SIG-M5 (cell line): ENCODE measurements at places on chromosomes 7 and 10.

DNA sequence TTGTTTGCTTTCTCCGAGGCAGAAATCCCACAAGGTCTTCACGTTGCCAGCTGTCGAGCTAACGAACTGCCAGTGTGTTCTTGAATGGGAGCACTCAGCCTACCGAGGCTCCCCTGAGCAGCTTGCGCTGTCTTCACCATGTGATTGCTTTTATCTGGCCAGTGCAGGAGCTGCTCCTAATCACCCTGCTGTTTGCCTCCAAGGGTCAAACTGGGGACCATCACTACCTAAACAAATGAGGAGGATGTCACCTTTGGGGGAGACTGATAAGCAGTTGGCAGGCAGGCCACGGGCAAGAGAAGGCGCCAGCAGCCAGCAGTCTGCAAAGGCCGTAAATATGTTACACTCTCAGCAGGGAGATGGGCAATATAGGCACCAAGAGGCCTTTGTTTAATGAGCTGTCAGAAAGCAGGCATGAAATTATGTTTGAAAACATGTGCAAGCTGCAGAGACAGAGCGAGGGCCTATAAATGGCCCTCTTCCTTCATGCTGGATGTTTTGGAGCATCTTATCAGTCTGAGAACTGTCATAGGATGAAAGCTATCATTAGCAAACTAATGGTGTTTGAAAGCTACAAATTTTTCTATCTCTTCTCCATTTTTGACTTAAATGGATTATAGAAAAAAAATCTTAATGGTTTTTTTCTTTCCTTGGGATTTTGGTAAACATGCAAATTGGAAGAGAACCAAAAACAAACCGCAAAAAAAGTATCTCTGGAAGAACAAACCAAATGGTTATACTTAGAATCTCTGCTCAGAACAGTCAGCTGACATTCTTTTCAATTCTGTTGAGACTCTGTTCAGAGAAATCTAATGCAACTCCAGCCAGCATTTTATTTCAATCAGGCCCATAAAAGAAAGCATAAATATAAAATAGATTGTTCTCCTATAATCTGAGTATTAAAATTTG, 267.3 kb upstream of the NPVF start:
- DNase-seq, result no peak

- no peak for DNase-seq
Observed at GRCh38 chr7:3176112-3177000, 124.7 kb upstream of the SDK1 start.

GRCh38 chr7:22402250-22402649, 45.3 kb upstream of the RAPGEF5 start:
- no peak for DNase-seq

- DNase-seq, result no peak
Observed at GRCh38 chr7:28497009-28497408, 84.7 kb downstream of the CREB5 start.

GRCh38 chr10:127215866-127216265, 19.5 kb upstream of the INSYN2A start:
- DNase-seq, result no peak

DNA sequence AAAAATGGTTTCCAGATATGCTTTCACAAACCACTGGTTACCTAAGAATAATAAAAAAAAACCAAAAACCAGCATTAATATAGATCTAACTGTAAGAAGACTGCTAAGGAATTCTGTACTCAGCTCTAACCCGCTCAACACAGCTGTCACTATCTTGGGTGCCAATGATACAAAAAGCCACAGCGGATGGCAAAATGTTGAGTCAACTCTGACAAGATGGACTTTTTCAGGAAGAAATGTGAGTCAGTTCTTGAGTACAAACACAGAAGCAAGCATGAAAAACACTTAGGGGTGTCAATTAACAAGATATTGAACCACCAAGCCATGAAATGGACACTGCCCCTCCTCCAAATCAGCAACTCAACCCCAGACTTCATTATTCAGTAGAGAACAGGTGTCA, 55.0 kb downstream of the CTTNBP2 start:
- DNase-seq, result no peak

- no peak for DNase-seq
Observed at GRCh38 chr10:48556065-48556464, 48.8 kb downstream of the ARHGAP22 start.

- DNase-seq, result no peak
Observed at GRCh38 chr7:100431286-100431735, 1.7 kb downstream of the MEPCE start.

DNA sequence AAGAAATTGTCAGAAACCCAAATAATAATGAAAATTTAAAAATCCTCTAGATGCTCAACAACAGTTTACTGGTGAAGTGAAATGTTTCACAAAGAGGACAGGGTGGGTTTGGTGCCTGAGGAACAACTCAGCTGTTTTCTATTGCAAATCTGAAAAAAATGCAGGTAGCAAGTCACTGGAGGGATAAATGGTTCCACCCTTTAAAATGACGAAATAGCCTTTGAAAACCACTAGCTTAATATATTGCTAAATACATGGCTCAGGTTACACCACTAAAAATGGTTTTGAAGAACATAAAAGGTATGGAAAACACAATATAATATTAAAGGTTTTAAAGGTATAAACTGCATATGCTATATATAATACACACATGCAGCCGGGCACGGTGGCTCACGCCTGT, 69.5 kb downstream of the LMBR1 start:
- no peak for DNase-seq

DNA sequence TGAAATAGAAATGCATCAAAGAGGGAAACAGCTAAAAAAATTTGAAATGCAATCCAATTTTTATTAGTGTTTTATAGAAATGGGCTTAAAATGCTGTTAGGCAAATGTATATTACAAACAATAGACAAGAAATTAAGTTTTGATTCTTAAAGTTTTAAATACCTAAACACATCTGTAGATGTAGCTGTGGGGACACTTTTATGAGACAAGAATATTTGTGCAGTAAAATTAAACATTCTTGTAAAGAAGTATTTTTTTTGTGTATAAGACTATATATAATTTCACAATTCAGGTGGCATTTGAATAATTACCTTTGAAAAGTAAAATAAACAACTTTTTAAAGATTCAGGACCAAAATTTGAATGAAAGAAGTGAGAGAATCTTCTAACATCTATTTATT, 1015.9 kb downstream of the REEP3 start:
- no peak for DNase-seq

- no peak for DNase-seq
Observed at GRCh38 chr7:104791080-104791479, 222.9 kb upstream of the KMT2E start.

GRCh38 chr7:240887-241421, 48.6 kb downstream of the FAM20C start:
- DNase-seq, result no peak

- no peak for DNase-seq
Observed at GRCh38 chr7:100573691-100574361, at the start of gene SAP25. TSS of gene SAP25 (minus strand) at chr7:100573900. CDS start at chr7:100573742, 158 bp downstream.

DNA sequence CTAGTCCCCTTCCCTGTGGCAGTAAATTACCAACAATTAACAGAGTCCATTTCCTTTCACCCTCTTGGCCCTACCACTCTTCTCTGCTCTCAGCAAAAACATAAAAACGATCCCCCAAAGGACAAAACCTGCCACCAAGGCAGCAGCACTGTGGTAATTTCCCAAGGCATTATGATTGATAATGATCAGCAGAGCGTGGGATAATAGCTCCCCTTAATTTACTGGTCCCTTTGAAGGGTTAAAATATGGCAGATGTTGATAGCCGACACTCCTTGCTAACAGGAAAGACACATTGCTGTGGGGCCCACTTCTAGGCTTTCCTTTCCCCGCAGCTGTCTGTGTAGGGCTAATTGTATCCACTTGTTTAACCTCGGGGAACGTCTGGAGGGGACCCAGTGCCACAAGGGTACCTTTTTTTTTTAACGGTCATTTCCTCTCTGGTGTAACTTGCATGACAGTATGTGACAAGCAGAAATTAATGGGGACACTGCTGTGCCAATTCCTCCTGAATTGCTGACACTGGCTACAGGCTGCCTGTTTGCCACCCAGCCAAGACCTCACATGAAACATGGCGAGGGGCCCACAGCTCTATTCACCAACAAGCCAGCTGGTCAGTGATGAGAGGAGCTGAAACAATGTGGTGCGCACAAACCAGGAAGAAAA, 81.3 kb downstream of the CDK6 start:
- no peak for DNase-seq

- DNase-seq, result no peak
Observed at GRCh38 chr10:18418541-18419215, 232.7 kb downstream of the NSUN6 start.

- no peak for DNase-seq
Observed at GRCh38 chr7:7737674-7738073, 19.3 kb upstream of the RPA3 start.

GRCh38 chr10:99393036-99393435, 37.4 kb downstream of the GOT1 start:
- DNase-seq, result no peak

- DNase-seq, result no peak
Observed at GRCh38 chr7:106731646-106732444, 70.9 kb upstream of the CCDC71L start.

DNA sequence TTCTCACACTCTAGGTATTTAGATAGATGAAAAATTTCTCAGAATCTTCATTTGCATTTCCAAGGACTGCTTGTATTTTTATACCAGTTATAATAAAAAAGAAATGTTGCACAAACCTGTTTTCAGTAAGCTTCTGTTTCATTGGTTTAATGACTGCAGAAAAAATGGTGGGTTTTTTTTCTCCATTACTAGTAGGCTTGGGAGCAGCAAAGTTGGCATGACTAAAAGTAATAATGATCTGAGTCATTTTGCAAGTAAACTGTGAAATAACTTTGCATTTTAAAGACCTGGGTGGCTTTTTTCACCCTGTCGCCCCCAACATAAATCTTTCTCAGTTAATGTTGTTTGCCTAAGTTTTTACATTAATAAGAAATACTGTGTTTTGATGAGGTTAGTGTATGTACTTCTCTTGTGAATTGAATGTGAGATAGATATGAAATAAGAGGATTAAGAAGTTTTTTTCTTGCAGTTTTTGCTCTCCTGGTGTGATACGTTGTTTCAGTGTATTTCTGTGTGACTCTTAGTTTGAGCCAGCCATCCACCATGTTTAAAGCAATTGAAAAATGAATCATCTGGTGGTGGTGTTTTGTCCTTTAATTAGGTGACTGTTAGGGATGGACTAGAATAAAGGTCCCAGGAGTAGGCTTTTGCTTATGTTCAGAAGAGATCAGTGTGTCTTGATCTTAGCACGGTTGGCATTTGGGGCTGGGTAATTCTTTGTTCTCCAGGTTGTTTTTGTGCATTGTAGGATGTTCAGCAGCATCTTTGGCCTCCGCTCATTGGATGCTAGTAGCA, 1.8 kb downstream of the GNAI1 start:
- no peak for DNase-seq

- no peak for DNase-seq
Observed at GRCh38 chr10:77422491-77423338, 214.9 kb downstream of the KCNMA1 start.
